ENCODE measurements at places on chromosomes 6 and 20.

DNA sequence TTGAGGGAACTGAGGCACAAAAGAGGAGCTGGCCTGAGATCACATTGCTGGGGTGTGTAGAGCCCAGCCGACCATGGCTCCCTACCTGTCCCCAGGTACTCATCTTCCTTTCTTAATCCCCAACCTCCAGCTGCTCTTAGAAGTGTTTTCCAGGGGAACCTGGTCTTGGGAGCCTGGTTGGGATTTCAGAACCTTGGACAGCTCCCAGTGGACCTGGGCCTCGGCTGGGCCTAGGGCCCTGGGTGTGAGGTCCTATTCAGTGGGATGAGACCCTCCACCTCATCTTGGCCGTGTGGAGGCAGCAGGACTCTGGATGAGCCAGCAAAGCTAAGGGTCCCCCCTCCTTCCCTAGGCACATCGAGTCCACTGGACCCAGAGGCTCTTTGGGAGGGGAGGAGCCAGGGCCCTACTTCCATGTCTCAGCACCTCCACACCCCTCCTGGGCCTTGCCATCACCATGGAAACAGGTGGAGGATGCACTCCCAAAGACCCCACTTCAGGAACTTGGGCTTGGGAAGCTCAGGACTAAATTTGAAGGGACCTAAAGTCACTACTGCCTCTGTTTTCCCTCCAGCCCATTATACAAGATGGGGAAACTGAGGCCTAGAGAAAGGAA lies 38.5 kb downstream of the DLGAP4 start:
- DNase-seq: peak; percentile 48

DNA sequence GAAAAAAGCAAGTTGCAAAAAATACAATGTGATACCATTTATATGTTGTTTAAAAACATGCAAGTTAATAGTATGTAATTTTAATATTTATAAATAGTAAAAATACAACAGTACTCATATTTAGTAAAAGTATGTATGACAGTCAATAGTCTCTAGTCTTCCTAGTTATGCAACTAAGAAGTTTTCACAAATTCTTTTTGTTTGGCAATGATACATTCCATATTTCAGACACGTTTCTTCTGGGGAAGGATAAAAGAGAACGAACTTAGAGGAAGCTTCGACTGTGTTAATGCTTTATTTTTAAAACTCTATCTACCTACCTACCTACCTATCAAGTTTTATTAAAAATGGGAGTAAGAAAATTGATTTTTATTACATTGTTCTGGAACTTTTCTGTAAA lies 77.7 kb downstream of the UBE3D start:
- DNase-seq: no peak

DNA sequence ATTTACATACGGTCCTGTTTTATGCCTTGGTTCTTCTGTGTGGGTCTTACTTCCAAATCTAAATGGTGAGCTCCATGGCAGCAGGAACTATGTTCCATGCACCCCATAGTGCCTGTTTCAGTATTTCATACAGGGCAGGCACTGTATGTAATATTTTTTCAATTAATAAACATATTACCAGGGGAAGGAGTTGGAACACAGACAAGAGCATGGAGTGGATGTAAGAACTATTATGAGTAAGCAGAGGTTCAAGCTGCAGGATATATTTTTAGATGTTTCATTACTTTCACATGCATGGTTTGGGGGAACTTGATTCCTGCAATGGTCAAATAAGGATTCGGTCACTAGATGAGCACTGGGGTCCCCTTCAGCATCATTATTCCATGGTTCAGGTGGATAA lies 108.3 kb downstream of the KIF13A start:
- DNase-seq: no peak

GRCh38 chr6:3977875-3978711 lies 100.8 kb downstream of the FAM217A start:
- peak; percentile 32 for DNase-seq

GRCh38 chr6:129233458-129234134 lies 350.7 kb downstream of the LAMA2 start:
- no peak for DNase-seq

DNA sequence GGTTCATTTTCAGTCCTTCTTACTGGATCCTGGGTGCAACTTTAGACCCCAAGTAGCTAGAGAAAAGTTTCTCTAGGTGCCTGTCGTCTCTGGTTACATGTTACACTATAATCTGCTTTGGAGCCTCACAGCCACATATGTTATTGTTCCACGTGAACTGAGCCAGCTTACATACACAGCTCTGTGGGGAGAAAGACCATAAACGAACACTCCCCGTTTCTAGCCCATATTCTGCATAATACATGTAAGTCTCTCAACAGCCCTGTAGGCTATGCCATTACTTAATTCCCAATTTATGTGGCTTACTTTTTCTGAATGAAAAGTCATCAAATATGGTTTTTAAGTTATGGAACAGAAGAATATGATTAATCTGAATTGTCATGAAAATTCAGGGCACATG lies 233.8 kb downstream of the BCKDHB start:
- no peak for DNase-seq

DNA sequence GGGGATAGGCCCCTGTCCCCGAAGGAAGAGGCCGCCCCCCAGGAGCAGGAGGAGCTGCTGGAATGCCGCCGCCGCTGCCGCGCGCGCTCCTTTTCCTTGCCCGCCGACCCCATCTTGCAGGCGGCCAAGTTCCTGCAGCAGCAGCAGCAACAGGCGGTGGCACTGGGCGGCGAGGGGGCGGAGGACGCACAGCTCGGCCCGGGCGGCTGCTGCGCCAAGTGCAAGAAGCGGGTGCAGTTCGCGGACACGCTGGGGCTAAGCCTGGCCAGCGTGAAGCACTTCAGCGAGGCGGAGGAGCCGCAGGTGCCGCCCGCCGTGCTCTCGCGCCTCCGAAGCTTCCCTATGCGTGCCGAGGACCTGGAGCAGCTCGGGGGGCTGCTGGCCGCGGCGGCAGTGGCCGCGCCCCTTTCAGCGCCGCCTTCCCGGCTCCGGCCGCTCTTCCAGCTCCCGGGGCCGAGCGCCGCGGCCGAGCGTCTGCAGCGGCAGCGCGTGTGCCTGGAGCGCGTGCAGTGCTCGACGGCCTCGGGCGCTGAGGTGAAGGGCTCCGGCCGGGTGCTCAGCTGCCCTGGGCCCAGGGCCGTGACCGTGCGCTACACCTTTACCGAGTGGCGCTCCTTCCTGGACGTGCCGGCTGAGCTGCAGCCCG lies 630 bp downstream of the PPP1R3G start:
- peak; percentile 63 for DNase-seq

- no peak for DNase-seq
These were observed 31.0 kb downstream of the DLGAP4 start for GRCh38 chr20:36336954-36337704.

DNA sequence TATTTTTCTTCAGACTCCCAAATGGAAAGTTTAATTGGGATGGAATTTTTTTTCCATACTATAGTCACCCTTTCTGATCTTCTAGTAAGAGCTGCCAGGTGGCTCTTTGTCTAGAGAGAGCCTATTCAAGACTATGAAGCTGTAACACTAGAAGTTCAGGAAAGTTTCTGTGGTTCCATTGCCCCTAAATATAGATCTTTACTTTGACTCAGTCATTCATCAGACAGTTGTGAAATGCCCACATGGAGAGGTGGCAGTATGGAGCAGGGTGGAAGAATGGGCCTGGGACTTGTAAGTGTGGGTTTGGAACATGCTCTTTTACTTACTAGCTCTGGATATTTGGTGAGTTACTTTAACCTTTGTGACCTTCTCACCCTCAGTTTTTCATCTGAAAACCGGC lies 87.8 kb downstream of the CTNNBL1 start:
- DNase-seq: no peak

DNA sequence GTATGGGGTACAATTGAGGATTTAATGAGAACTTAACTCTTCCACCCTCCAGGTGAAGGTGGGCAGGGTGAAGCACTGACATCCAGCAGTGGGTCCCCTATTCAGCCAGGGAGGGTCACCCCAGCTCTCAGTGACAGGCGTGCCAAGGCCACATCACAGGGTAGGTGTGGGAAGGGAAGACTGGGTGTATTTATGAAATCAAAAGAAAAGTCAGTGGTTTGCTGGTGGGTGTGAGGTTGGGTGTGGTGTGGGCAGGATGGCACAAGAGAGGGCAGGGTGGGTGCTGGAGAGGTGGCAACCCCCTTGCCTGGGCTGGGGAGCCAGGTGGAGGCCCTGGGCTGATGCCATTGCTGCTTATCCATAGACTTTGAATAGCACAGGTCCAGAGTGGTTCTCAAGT lies 16.6 kb downstream of the SYNDIG1 start:
- DNase-seq: no peak

DNA sequence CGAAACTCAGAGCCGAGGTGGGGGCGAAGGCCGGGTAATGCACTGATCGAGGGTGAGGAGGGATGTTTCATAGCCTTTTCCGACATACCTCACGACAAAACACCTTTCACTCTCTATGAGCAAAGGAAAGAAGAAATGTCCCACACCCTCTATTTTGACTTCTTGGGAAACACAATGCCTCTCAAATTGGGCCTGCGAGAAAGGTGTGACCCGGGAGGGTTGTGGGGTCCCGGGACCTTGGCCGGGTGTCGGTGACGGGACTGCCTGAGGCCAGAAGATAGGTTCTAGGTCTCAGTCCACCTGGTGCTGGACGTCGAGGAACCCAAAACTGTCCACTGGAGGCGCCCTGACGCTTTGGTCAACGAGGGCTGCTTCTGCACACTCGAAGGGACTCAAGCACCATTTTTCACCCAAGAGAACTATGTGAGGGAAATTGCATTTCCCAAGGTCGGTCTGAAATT lies 41.1 kb upstream of the OSTM1 start:
- peak; percentile 66 for DNase-seq

GRCh38 chr6:121694389-121694788 lies 258.9 kb downstream of the GJA1 start:
- no peak for DNase-seq

DNA sequence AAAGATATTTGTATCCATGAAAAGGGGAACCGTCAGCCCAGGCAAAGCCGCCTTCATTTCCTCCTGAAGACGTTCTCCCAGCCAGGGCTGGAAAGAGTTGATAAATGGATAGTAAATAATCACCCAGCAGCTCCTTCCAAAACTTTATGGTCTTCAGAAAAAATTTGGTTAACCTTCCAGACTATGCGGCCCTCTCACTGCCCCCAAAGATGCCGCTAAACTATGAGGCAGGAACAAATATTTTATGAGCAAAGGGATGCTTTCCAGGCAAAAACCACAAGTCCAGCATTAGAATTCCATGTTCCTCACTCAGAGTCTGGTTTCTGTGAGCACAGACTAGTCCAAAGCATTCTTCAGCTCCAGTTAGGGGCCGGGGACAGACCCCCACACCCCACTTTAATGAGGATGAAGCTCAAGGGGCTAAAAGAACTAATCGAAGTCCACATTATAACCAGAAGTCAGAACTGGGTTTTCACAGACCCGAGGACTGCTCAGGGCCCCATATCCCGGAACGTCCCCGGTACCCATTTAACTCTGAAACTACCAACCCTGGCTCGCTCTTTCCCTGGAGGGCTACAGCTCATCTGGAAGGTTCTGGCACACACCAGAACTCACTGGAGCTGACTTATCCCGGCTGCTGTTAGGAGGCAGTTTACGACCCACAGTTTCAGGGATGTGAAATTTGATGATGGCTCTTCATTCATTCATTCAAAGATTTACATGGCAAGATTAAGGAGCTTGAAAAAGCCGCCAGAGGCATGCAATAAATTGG lies 29.4 kb downstream of the BMP7 start:
- no peak for DNase-seq

DNA sequence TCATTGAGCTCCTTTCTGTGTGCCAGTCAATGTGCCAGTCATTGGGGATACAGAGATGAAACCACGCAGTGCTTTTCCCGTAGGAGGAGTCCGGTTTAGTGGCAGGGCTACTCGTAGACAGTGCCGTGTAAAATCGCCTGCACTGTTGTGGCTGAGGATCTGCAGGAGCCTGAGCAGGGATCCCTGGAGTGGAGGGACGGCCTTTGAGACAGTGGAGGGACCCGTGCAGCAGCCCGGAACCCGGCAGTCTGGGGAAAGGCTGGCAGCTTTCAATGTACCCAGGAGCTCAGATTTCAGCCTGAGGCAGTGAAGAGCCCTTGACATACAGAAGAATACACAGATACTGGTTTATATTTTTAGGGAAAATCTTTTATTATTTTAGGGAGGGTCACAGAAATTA lies 203.3 kb downstream of the ARID1B start:
- no peak for DNase-seq

GRCh38 chr6:44737341-44737740 lies 349.8 kb downstream of the CDC5L start:
- no peak for DNase-seq

DNA sequence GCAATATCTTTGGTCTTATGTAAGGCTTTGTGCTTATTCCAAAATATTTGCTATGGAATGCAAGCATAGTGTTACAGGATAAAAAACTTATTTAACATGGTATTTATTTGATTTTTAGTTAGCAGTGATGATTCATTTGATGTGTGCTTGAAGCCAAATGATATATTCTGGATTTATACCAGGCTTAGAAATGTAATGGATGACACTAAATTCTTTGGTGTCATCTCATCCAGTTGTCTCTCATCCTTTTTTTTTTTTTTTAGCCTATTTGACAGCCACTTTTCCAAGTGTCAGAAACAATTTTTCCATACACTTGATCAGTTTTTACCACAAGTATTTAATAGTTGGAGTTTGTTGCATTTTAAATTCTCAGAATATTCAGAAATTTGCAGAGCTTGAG lies 515.3 kb downstream of the CDKAL1 start:
- DNase-seq: no peak

Data from GM20000 (cell line).